ENCODE measurements at places on chromosomes 2 and 18. TPM values are rescaled to one million over a fixed set of nuclear protein-coding genes. Genes with fewer than 3 reads are reported as not detected.

Gene MGAT5
- total RNA-seq, result 70.3 TPM

Gene IL36RN
- not detected for total RNA-seq

Gene ASTL
- total RNA-seq, result not detected

Gene CD8A
- 1.1 TPM for total RNA-seq

Gene EMX1
- 21.1 TPM for total RNA-seq

Gene EFHD1
- total RNA-seq, result 1.1 TPM

Gene LHCGR
- 0.16 TPM for total RNA-seq

Gene CPO
- not detected for total RNA-seq

Gene RUFY4
- total RNA-seq, result 0.78 TPM
